ENCODE measurements at places on chromosomes 6 and 20.

GRCh38 chr20:44941120-44941691 lies 19.0 kb downstream of the TOMM34 start:
- no peak for DNase-seq

GRCh38 chr6:113540466-113540865 lies 316.7 kb upstream of the MARCKS start:
- DNase-seq, result no peak

GRCh38 chr6:135458051-135458450 lies 39.5 kb downstream of the AHI1 start:
- no peak for DNase-seq

DNA sequence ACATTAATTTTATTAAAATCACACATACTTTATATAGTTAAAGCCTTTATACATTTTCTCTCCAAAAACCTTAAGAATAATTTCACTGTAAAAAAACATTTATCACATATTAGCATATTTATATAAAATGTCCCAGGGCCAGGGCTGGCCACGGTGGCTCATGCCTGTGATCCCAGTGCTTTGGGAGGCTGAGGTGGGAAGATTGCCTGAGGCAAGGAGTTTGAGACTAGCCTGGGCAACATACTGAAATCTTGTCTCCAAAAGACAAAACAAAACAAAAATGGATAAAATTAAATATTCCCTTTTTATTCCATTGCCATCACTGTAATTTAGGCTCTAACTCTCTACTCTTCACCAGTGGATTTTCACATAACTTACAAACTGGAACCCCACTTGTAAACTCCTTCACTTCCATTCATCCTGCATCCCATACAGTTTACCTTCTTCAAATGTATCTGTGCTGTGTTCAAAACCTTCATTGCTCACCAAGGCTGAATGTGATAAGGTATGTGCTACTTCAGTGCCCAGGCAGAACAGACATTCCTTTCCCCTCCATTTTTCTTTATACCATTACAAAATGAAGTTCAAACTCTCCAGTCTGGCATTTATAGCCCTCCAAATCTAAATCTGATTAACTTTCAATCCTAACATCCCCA lies 42.9 kb upstream of the PIM1 start:
- no peak for DNase-seq

GRCh38 chr20:58800134-58800871 lies 50.4 kb downstream of the GNAS-AS1 start:
- DNase-seq, result no peak

DNA sequence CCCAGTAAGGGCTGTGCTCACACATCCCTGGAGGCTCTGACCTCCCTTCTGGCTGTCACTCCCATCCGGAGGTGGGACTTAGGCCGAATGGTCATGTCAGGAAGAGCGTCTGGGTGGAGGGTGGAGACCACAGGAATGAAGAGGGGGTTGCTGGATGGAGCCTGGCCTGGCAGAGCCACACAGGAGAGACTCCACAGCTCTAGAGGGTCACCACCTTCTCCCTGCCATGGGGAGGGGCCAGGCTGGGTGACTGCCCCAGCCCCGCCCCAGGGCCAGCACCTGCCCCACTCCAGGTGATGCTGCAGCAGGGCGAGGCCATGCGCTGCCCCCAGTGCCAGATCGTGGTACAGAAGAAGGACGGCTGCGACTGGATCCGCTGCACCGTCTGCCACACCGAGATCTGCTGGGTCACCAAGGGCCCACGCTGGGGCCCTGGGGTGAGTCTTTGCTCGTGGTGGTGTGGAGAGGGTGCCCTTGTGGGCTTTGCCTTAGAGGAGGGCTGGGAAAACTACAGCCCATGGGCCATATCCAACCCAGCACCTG lies 20.6 kb downstream of the RBCK1 start:
- DNase-seq, result no peak

GRCh38 chr20:44336725-44337380 lies at the start of gene R3HDML:
Gene R3HDML, plus strand, starts transcription at chr20:44337043. Its CDS starts 115 bp downstream, at chr20:44337158.
- no peak for DNase-seq

GRCh38 chr20:910870-911770 lies 5.0 kb downstream of the ANGPT4 start:
- no peak for DNase-seq
